Tongue (tissue), 3 donors: ENCODE measurements at places on chromosomes 6 and 20. TPM values are rescaled to one million over a fixed set of nuclear protein-coding genes. Genes with fewer than 3 reads are reported as not detected.

DNA sequence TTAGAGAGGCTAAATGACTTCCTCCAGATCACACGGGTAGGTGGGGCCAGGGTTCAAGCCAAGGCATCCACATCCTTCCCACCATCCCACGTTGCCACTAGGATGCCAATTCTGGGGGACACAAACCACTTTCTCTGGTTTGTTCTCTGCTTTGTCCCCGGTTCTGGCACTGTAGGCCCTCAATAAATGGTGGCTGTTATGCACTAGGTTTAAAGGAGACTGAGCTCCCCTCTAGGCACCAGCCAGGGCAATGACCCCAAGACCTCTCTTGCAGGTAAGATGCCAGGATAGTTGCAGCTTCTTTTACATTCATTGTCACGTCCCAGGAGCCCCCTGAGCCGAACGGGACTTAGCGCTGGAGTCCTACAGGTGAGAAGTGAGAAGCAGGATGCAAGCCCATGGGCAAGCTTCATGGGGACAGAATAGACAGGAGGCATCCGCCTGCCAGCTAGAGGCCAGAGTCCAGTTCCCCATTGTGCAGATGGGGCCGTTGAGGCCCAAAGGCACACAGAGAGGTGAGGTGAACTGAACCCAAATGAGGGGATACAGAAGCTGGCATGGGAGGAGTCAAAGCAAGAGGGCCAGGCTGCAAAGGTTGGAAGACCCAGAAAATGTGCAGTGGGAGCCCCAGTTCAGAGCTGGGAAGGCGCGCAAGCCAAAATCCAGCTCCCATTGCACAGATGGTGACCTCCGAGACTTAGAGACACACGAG lies 677 bp downstream of the PXMP4 start:
- DNase-seq: no peak

GRCh38 chr20:5168651-5169396 lies 42.0 kb downstream of the CDS2 start:
- no peak for DNase-seq

- no peak for DNase-seq
Measured at GRCh38 chr6:38378801-38379200, 260.9 kb downstream of the BTBD9 start.

DNA sequence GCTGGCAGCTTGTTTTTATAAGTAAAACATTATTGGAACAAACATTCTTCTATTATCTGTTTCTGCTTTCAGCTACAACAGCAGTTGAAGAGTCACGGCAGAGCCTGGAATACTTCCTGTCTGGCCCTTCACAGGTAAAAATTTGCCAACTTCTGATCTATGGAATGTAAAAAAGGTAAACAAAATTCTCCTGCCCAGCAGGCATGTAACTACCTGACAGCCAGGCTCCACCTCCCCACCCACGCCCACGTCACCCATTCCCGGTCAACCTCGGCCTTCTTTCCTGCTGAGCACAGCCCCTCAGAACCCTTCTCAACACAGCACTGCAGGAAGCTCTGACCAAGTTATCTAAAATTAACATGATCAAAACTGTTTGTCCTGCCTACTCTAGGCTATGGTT lies 166.0 kb downstream of the DLL1 start:
- DNase-seq: no peak

DNA sequence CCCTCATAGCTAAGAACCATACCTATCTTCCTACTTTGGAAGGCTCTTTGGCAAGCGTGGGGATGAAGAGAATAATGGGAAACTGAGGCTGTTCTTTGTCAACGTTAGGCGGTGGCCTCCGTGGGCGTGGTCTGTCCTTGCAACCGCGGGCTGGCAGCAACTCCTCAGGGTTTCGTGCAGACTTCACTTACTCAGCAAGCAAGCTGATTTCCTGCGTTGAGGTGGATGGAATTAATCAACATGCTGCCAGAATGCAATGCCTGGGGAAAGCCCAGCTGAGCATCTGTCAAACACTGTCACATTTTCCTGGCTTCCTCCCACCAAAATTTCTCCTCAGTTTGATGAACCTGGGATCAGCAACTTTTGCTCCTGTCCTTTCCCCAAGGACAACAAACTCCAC lies 9.2 kb upstream of the IL17F start:
- DNase-seq: no peak

DNA sequence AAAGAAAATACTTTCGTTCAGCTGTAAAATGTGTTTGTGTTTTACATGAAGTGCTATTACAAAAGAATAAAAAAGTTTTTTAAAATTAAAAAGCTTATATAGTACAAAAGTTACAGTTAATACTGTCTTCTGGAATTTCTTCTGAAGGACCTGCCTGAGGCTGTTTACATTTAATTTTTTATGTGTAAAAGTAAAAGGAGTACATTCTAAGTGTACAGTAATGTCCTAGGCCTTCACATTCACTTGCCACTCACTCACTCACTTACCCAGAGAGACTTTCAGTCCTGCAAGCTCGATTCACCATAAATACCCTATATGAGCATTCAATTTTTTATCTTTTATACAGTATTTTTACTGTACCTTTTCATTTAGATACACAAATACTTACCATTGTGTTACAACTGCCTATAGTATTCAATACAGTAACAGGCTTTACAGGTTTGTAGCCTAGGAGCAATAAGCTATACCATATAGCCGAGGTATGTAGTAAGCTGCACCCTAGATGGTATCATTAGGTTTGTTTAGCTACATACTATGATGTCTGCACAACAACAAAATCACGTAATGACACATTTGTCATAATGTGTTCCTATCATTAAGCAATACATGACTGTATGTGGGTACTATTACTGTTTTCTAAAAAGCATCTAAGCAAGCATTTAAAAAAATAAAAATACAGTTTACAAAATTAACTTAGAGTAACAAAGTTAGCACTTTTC lies 33.0 kb downstream of the RNF146 start:
- DNase-seq: no peak

The FAM209B gene
- total RNA-seq: not detected

The STX16 gene
- 67.5 TPM for total RNA-seq

The ELMO2 gene
- total RNA-seq: 51.3 TPM

The RBM39 gene
- 426 TPM for total RNA-seq

The ZBTB12 gene
- 5.7 TPM for total RNA-seq

The PLCB4 gene
- total RNA-seq: 16.4 TPM

The MYO6 gene
- total RNA-seq: 17.0 TPM
